ENCODE measurements at places on chromosomes 4 and X.
A peak's percentile ranks its signal among the peaks of the same experiment; 100 is the strongest.

- DNase-seq: peak; percentile 3
Measured at GRCh38 chrX:110992611-110993010, 103.4 kb upstream of the PAK3 start.

GRCh38 chr4:77465271-77465670 lies 140.3 kb upstream of the CXCL13 start:
- DNase-seq: no peak

DNA sequence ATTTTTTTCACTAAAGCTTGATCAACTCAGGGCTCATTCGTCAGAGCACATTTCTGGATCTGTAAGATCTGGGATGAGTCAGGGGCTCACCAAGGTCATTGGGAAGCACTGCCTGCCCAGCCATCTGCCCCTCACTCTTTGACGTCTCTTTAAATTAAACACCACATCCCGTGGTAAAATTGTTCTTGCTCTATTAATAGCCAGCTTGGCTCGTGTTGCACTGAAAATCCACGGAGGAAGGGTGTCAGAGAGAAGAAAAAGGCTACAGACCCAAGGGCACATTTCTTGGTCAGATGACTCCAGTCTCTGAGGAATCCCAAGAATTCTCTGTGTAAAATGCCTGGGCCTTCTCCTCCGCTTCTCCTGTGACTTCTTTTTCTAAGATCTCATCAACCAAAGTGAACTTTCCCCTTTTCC lies 45.7 kb upstream of the GATB start:
- no peak for DNase-seq

- no peak for DNase-seq
Measured at GRCh38 chr4:189088780-189089179, 851.9 kb upstream of the FRG1 start.

DNA sequence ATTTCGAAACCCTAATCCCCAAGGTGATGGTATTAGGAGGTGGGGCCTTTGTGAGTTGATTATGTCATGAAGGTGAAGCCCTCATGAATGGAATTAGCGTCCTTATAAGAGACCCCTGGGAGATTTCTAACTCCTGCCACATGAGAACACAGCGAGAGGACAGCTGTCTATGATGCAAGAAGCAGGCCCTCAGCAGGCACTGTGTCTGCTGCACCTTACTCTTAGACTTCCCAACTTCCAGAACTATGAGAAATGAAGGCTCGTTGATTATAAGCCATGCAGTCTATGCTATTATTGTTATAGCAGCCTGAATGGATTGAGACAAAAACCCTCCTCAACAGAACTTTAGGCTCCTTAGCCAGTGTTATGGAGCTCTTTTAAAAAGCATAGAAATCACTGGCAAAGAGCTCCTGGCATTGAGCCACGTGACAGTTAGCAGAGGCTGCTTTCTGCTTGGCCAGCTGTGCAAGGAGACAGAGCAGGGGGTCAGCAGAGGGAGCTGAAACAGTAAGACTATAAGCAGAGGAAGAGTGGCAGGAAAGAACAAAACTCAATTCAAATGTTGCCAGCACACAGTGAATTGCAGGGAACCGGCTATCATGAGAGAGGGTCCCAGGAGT lies 219.2 kb upstream of the FAT1 start:
- DNase-seq: no peak

GRCh38 chr4:95549246-95550114 lies 707 bp upstream of the UNC5C start:
- no peak for DNase-seq

GRCh38 chr4:150510176-150510865 lies 71.6 kb upstream of the MAB21L2 start:
- DNase-seq: no peak

GRCh38 chr4:8391071-8391470 lies 49.5 kb downstream of the ACOX3 start:
- DNase-seq: no peak

GRCh38 chr4:25330335-25330734 lies 17.8 kb downstream of the ZCCHC4 start:
- DNase-seq: no peak

DNA sequence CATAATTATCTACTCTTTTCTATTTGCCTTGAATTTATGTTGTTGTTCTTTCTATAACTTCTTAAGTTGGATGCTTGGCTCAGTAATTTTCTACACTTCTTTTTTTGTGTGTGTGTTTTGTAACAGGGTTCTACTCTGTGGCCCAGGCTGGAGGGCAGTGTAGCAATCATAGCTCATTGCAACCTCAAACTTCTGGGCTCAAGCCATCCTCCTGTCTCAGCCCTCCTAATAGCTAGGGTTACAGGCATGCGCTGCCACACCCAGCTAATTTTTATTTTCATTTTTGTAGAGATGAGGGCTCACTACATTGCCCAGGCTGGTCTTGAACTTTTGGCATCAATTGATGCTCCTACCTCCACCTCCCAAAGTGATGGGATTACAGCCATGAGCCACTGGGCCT lies 20.7 kb upstream of the UCHL1 start:
- DNase-seq: no peak

GRCh38 chrX:110665223-110666002 lies 130.2 kb downstream of the CHRDL1 start:
- peak; percentile 1 for DNase-seq

DNA sequence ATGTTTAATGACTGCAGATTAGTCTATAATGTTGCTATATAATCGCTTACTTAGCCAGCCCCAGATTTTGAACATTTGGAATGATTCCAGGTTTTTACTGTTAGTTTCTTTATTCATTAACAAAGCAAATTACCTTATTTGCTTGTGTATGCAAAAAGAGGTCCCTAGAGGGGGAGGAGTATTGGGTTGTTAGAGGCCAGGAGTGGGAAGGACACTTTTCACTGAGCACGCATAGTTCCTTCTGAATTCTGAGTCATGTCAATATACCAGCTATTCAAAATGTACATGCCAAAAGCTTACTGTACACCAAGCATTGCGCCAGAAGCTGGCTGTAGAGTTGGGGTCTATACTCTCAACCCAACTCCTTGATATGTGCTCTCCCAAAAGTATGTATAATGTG lies 5.1 kb upstream of the DGAT2L6 start:
- DNase-seq: no peak

GRCh38 chr4:125013891-125014290 lies 300.9 kb upstream of the FAT4 start:
- no peak for DNase-seq

All from activated CD4-positive, alpha-beta T cell treated with anti-CD3 and anti-CD28 coated beads for 24 hours (primary cell).